ENCODE measurements at places on chromosomes 3 and 15. TPM values are rescaled to one million over a fixed set of nuclear protein-coding genes. Genes with fewer than 3 reads are reported as not detected.

DNA sequence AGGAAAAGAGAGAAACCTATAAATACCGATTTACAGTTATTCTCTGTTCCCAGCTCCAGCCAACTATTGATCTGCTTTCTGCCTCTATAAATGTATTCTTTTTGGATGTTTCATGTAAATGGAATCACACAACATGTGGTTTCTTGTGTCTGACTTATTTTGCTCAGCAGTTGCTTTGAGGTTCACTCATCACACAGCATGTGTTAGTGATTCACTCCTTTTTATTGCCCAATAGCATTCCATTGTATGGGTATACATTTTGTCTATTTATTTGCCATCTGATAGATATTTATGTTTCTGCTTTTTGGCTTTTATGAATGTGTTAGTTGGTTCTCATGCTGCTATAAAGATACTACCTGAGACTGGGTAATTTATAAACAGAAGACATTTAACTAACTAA is 23.6 kb downstream of the CCR1 start:
- no peak overlapping the region for H3K27ac ChIP-seq
- DNase-seq: no peak
- no peaks in the 10 kb centered on the region for H3K4me1 ChIP-seq

The OXTR gene
- 0.97 TPM for polyA plus RNA-seq

- H3K27ac ChIP-seq: no peak overlapping the region
- H3K27me3 ChIP-seq: no peaks in the 10 kb centered on the region
- H3K4me3 ChIP-seq: no peak overlapping the region
- H3K36me3 ChIP-seq: no peaks in the 10 kb centered on the region
- no peak for DNase-seq
These were observed 147.3 kb upstream of the ZNF385D start for GRCh38 chr3:21898316-21898715.

DNA sequence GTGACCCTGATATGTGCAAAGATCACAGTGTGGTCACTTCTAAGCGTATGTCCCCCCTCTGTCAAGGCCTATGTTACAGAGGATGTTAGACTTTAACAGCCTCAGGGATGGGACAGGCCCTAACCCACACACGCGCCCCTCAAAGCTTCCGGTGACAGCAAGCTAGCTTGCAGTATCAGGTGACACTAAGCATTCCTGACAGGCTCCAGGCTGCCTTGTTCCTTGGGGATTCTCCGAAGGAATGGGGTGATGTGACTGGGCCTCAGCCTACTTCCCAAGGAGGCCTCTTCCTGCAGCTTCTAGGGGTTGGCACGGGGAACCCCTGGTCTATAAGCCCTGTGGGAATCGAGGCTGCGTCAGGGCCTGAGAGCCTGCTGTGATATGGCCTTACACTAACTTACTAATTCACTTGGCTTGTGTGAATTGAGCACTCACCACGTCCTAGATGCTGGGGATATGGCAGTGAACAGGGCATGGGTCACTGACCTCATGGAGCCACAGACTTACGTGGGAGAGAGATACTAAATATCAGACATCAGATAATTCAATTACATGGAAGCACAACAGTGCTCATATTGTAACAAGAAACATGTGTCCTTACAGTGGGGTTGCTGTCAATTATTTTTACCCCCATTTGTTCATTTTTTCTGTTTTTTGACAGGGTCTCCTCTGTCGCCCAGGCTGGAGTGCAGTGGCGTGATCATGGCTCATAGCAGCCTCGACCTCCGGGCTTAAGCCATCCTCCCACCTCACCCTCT is 11.4 kb upstream of the SPTBN5 start:
- no peaks in the 10 kb centered on the region for H3K27me3 ChIP-seq
- H3K27ac ChIP-seq: peak overlapping the region; percentile 4
- no peak for DNase-seq
- peaks cover 19% of the 10 kb centered on the region for H3K4me1 ChIP-seq

DNA sequence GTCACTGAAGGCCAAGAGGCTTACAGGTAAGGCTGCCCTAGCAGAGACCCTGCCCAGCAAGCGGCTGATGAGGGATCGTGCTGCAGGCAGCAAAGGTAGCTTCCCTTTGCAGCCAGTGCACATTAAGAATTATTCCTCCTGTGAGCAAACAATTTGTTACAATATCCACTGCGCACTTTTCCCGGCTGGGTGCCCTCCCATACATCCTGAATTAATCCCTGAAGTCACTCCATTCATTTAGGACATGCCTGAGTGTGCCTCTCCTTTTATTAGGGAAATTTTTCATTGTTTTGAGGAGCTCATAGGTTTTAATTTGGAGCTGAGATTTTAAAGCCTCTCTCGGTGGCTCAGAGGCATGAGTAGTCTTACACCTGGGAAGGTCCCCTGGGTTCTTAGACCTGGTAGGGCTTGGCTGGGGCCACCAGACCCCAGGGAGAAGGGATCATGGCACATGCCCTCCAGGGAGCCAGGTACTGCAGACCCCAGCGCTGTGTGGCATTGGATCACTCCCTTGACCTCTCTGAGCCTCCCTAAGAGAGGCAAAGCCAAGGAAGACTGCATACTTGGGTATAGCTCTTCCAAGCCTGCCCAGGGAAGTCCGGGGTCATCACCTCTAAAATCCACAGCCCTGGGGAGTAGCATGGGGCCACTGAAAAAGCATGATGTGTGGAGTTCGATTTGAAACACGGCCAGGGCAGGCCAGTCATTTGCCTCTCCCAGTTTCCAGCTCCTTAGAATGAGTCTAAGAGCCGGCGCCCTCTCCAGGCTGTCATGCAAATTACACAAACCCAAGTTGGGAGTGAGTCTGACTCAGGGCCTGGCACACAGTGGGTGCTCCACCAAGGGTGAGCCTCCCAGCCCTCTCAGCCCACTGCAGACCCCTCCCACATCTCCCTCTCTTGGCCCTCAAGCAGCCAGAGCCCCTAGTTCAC is 151.9 kb upstream of the LINGO1 start:
- DNase-seq: peak; percentile 21
- H3K36me3 ChIP-seq: no peaks in the 10 kb centered on the region
- no peak overlapping the region for H3K27ac ChIP-seq
- H3K4me1 ChIP-seq: no peaks in the 10 kb centered on the region
- no peak overlapping the region for H3K4me3 ChIP-seq

DNA sequence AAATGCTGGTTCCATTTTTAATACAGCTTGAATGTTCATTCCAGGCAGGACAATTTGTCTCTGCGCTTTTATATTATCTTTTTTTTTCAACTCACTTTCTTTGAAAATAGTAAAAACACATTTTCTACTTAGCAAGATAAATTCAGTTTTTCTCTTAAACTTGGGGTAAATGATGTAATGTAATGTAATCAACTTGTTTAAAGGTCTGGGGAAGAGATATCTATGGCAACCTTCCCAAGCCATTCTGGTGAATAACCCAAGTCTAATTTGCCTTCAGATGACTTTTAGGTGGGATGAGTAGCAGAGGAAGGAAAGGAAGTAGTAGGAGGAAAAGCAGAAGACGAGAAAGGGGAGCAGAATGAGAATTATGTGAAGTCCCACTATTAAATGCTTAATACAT is 335.1 kb downstream of the SV2B start:
- DNase-seq: no peak
- no peaks in the 10 kb centered on the region for H3K4me1 ChIP-seq
- no peak overlapping the region for H3K27ac ChIP-seq

The KIF15 gene
- polyA plus RNA-seq: 1.4 TPM

- no peak overlapping the region for H3K27ac ChIP-seq
- no peaks in the 10 kb centered on the region for H3K27me3 ChIP-seq
- no peak for DNase-seq
- H3K36me3 ChIP-seq: no peaks in the 10 kb centered on the region
- H3K4me3 ChIP-seq: no peak overlapping the region
- H3K4me1 ChIP-seq: no peaks in the 10 kb centered on the region
These were observed 356.9 kb upstream of the RBMS3 start for GRCh38 chr3:28923994-28924393.
